AG09319 (cell line): ENCODE measurements at places on chromosomes 3 and 15.

DNA sequence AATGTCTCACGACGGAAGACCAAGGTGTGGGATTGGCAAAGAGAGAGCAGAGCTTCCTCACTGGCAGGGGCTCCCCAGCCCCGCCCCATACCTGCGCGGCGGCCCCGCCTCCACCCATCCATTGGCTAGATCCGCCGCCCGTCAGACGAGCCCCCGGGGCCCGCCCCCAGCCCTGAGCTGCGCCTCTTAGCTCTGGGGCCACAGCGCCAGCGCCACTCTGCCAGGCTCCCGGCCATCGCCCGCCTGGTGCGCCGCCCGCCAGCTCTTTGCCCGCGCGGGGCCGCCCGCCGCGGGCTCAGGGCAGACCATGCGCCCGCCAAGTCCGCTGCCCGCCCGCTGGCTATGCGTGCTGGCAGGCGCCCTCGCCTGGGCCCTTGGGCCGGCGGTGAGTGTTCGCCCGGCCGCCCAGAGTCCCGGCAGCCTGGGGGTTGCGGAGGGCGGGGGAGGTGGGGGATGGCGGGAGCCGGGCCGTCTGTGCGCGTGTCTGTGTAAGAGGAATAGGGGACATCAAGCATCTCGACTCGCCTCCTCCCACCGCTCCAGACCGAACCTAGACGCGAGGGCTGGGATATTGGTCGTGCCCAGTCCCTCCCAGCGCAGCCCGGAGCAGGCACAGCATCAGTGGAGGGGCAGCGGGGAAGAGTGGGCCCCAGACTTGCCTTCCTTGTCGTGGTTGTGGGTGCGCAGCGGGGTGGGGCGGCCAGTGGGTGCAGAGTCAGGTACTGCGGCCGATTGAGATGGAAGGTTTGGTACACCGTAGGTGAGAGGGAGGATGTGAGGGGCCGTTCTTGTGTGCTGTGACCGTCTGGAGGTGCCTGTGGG, at the start of gene VIPR1:
Gene VIPR1 (plus strand): TSS at position 215 of the 822 bp plus-strand sequence. CDS start 93 bp downstream, at position 308.
- no peak for DNase-seq

DNA sequence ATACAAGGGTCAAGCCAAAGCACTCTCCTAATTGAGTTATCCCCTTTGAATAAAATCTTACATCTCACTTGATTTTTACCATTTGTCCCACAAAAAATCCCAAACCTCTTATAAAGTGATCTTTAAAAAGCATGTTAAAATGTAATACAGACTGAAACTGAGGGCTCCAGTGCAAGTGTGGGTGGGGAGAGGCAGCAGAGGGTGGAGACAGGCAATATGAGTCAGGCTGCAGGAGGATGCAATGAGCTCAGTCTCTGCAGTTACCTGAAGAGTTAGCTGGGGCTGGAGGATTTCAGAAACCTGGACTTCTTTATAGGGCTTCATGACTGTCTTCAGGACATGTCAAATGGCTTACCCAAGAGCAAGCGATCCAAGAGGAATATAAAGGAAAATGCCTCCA, 14.2 kb upstream of the COLQ start:
- no peak for DNase-seq

DNA sequence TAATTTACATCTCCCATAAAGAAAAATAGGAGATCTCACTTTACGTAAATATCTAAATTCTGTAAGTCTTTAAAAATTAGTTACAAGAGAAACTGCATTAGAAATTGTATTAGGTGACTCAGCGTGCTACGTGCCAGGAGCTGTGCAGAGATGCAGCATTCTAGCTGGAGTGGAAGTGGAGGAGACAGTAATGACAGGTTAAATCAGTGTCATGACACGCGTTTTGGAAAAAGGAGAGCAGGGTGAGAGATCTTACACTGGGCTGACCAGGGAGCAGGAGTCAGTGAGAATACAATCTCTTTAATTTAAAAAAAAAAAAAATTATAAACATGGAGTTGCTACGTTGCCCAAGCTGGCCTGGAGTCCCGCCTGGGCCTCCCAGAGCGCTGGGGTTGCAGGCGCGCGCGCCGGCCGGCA, 635 bp downstream of the TUBGCP5 start:
- no peak for DNase-seq

DNA sequence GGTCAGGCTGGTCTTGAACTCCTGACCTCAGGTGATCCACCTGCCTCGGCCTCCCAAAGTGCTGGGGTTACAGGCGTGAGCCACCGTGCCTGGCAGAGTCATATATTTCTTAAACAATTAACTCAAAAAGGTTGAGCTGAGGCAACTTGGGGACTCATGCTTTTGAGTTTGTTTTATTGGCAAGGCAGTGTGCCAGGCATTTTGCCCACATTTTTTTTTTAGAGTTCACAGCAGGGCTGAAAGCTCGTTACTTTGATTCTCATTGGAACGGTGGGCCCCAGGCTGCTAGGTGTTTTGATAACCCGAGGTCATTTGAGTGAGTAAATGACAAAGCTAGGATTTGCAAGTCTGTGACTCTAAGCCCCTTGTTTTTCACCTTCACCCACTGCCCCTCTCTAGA, 76.2 kb downstream of the CCK start:
- no peak for DNase-seq

GRCh38 chr15:95843241-95843910, 487.1 kb upstream of the NR2F2 start:
- peak; percentile 59 for DNase-seq

DNA sequence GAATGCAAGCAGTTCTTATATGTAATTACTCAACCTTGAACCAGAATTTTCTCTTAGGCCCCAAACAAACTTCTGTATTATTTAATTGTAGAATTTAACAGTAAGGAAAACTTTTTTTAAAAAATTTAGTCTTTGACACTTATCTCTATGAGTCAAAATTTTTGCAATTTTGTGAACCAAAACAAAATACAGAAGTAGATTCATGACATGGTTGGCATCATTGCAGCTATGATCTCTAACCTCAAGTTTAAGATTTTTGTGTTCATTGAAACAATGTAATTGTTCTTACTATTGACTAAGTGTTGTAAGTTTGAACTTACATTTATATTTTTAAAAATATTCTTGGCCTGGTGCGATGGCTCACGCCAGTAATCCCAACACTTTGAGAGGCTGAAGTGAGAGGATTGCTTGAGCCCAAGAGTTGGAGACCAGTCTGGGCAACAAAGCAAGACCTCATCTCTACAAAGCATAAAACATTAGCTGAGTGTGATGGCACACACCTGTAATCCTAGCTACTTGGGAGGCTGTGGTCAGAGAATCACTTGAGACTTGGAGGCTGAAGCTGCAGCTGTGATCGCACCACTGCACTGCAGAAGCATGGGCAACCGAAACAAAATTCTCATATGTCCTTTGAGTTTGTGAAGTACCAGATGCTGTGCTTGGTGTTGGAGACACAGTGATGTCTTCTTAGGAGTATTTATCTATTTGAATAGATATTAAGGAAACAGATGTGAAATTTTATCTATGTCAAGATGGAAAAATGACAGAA, 39.7 kb downstream of the STT3B start:
- no peak for DNase-seq

DNA sequence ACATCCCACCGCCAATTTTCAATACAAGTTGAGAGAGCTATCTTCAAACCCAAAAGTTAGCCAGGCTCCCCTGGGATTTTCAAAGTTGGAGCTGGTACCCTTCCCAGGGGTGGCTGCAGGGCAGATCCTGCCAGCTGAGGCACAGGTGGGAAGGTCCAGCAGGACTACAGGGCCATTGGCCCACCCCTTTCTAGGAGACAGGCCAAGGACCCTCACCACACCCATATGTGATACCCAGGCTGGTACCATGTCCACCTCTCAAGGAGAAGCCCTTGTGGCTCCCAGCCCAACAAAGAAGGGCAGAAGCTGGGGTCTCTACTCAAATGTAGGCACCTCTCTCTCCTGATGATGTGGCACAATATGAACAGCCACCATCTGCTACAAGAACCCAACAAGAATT, 8.0 kb downstream of the POC1A start:
- no peak for DNase-seq

DNA sequence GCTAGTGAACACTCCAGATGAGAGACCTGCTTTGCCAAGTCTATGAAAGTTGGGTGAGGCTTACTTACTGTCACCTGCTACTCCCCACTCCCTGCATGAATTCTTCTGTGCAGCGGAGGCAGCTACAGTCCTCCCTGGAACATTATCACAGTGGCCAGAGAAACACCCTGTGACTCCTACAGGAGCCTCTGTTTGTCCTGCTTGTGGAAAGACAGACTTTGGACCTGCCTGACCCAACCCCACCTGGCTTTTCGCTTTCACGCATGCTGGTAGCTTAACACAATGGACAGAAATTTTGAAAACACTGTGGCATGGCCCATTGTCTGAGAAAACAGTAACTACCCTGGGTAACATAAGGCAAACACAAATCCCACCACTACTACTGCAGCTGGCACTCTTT, 1565.5 kb upstream of the CADM2 start:
- no peak for DNase-seq

GRCh38 chr3:42575137-42575741, 6.5 kb downstream of the SEC22C start:
- DNase-seq: no peak
